Hypothalamus (tissue), 51 donors: ENCODE measurements at places on chromosomes 3 and 15.

GRCh38 chr15:92801774-92802464 is 98.2 kb upstream of the CHD2 start:
- no peak for DNase-seq

GRCh38 chr3:117228466-117228865 is 518.9 kb downstream of the TUSC7 start:
- no peak for DNase-seq

GRCh38 chr3:124429129-124429815 is 301.0 kb upstream of the UMPS start:
- no peak for DNase-seq

GRCh38 chr15:63041974-63042876 is at the start of gene TPM1:
Gene TPM1, plus strand, starts transcription at chr15:63042747. Its CDS starts 83 bp downstream, at chr15:63042830.
- DNase-seq: peak; percentile 14

DNA sequence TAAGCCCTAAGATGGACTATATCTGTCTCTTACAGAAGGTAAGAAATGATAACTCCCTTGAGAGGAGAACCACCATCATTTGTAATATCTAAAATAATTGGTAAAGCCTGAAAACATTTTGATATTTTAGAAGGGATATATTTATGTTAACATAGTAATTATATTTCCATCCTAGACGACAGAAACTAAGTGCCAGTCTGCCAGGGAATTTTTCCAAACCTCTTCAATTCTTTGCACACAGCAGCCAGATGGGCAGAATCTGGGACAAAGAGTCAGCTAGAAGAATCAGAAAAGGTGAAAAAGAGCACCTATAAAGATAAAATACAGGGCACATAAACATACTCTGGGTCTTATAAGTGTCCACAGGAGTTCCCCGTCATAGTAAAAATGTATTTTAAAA is 70.0 kb upstream of the CBLB start:
- DNase-seq: no peak

DNA sequence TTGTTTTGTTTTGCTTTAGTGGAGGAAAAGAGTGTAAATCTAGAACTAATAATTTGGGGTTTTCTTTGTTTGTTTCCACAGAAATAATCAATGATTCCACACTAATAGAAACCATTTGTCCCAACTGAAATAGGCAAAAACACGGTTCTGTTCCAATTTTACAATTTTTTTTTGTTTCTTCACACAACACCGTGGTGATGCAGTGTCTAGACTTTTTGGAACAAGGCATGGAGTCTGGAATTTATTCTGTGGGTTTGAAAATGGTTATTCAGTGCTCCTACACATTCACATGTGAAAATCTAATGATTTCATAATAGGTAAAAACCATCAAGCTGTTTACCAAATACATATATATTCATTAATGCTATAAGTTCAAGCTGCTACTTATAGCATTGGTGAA is 629.0 kb upstream of the TGFBR2 start:
- no peak for DNase-seq

- DNase-seq: no peak
These were observed 80.9 kb downstream of the STT3B start for GRCh38 chr3:31613654-31614053.

GRCh38 chr3:123767009-123767372 is 117.1 kb downstream of the MYLK start:
- DNase-seq: no peak

DNA sequence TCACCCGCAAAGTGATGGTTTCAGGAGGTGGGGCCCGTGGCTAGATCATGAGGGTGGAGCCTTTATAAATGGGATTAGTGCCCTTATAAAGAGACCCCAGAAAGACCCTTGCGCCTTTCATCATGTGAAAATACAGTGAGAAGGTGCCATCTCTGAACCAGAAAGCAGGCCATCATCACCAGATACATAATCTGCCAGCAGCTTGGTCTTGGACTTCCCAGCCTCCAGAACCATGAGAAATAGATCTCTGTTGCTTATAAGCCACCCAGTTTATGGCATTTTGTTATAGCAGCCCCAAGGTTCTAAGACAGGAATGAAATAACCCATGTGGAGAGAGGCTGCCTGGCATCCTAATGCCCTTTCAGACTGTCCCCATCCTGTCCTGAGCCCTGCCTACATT is 127.8 kb upstream of the SMAD3 start:
- no peak for DNase-seq

DNA sequence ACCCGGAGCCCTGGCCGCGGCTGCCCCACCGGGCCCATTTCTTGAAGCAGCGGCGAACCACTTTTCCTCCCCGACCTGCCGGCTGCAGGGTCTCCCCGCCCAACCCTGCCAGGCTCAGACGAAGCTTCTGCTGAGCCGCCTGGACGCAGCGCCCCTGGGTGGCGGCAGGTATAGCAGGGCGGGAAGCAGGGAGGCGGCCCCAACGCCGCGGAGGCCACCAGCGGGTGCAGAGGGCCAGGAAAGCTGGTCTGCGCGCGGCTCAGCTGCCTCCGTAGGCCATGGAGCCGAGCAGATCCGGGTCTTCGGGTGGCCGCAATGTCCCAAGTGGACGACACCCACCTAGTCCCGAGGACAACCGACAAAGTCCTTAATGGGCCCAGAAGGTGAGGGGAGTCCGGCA is 21.9 kb upstream of the SRPRB start:
- no peak for DNase-seq

DNA sequence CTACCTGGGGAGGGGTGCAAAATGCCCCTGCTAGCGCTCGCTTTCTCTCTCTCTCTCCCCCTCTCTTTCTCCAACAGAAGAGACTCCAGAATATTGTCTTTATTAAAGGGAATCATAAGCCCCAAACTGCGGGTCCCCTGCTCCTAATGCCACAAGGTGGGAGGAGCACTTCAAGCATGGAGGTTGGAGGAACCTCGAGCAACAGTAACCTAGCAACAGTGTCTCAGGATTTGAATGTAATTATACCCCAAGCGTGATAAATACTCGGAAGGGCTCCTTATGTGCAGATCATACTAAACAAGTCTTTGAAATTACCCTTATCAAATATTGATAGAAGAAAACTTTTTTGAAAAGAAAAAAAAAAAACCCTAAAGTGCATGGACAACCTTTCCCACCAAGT is 582.2 kb upstream of the PPP2R3A start:
- no peak for DNase-seq

- no peak for DNase-seq
These were observed 46.8 kb downstream of the MGLL start for GRCh38 chr3:127775398-127776109.

DNA sequence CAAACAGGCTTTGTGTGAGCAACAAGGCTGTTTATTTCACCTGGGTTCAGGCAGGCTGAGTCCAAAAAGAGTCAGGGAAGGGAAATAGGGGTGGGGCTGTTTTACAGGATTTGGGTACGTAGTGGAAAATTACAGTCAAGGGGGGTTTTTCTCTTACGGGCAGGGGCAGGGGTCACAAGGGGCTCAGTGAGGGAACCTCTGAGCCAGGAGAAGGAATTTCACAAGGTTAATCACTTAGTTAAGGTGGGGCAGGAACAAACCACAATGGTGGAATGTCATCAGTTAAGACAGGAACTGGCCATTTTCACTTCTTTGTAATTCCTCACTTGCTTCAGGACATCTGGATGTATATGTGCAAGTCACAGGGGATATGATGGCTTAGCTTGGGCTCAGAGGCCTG is 1592.8 kb upstream of the GBE1 start:
- no peak for DNase-seq

DNA sequence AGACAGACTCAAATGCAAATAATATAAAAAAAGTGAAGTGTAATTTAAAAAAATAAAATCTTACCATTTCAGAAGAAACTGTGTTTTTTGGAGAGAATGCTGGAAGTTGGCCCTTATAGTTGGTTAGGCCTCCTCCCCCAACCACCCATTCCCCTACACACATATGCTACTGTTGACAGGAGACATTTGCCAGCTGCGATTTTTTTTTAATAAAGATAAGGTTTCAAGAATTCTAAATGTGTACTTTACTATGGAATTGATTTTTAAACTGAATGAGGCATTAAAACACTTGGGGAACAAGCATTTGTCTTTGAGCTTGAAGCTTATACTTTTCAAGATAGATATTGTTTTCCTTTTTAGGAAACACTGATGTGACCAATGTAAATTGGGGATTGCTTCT is 4.4 kb upstream of the SSR3 start:
- DNase-seq: no peak

DNA sequence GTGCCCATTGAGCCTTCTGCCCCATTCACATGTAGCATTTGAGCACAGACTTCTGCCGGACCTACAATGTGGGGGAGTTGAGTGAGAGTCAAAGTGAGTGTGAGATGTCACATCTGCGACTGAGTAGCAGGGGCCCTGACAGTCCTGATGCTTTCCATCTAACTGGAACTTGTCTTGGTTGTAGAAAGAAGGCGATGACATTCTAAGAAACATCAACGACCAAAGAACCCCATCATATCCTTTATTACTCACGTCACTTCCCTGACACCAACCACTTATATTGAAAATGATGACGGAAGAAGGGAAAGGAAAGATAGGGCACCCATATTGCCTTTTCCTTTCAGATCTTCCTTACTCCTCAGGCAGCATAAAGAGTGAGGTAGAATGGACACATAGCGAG is 30.5 kb downstream of the SMAD3 start:
- no peak for DNase-seq

- DNase-seq: no peak
These were observed 767 bp downstream of the SEMA3F start for GRCh38 chr3:50155891-50156290.

- no peak for DNase-seq
These were observed 269.3 kb downstream of the TBL1XR1 start for GRCh38 chr3:176927706-176928581.

- no peak for DNase-seq
These were observed 67.4 kb downstream of the CSNK1G1 start for GRCh38 chr15:64288577-64288976.

DNA sequence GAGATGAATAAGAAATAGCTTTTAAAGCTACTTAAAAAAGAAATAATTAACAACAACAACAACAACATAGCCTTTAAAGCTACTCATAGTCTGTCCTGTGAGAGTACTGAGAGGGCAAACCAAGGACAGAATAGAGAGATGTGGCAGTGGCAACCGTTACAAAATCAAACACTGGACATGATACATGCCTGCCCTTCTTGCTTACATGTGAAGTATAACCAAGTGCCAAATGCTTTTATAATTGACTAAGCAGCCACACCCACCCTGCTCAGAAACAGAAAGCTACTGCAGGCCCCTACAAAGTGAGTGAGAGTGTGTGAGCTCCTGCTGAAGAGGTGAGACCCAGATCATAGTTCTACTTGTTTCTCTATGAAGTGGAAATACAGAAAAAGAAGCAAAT is 38.4 kb downstream of the NDUFB4 start:
- no peak for DNase-seq

DNA sequence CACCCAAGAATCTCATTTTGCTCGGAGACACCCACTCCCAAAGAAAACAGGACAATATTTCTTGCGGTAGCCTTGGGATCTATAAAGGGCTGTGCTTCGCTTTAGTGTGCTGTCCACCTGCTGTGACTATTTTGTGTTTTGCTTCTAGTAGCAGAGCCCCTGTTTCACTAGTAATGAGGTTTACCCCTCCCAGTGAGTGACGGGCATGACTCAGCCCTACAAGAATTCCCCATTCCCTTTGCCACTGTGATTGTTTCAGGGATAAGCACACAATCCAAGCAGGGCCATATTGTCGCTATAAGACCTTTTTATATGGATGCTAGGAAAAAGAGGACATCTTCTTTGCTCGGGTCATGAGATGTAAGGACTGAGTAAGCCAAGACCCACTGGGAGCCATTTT is 62.5 kb upstream of the FOXB1 start:
- DNase-seq: no peak

DNA sequence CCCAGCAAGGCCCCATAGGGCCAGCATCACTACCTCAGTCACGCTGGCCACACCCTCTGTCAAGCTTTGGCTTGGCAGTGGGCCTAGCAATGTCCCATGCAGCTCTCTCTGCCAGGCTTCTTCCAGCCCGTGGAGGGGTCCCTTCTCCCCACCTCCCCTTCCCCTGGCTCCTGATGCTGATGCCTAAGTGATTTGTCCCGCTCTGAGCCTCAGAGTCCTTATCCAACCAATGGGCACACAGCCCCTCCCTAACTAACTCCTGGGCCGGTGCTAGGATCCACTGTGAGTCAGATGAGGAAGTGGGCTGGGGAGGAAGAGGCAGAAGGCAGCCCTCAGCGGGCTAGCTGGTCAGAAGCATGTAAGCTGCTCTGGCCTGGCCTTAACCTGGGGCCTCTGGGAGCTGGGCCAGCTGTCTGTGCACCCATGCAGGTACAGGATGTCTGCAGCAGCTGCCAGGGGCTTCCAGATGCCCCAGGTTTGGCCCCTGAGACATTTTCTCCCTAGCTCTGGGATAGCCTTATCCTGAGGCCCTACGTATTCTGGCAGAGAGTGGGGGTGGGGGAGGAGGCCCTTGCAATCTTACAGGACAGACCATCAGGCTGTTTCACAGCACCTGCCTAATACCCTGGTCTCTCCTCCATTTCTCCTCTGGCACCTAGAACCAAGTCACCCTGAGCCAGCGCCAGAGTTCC is 740 bp upstream of the ZBTB47 start:
- peak; percentile 42 for DNase-seq

DNA sequence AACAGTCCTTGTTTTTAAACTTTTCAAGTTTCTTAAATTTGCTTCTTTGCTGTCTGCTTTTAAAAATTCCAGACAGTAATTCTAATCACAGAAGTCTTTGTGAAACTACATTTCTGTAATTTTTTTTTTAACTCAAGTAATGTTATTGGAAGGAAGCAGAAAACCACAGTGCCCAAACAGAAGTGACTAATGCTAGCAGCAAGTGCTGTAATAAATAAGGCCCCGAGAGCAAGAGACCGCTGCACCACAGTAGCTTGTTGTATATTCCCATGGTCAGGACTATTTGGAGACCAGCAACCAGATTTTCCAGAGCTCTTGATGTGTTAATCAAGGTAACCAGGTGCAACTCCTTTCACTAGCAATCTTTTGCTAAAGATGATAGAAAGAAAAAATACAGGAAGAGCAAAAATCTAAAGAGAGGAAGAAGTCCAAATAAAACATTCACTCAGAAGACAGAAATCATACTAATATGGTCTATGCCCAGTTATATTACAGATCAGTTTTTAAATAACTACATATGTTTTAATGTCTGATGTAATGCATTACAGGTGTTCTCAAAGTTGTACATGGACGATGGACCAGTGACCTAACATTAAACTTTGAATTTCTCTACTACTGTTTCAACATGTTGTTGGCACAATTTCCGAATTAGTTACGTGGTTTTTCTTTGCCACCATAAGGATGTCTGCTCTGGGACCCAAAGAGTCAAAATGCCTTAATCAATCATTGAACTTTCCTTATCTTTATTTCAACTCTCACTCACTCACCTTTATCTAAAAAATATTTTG is 36.4 kb downstream of the WWTR1 start:
- DNase-seq: no peak

DNA sequence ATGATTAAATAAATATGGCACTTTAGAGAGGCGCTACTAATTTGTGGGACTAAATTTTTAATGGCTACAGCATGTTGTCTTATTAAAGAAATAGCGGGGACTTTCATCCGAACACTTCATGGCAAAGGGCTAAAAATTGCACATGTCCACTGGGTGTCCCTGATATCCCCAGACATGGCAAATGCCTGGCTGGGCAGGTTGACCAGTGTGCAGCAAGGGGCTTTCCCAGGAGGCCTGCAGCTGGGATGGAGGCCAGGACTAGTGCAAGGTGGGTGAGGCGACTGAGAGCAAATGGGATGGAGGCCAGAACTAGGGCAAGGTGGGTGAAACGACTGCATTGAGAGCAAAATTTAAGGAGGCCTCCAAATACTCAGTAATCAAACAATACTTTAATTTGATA is 167.4 kb upstream of the SMAD3 start:
- no peak for DNase-seq

GRCh38 chr15:44584162-44584749 is 47.3 kb downstream of the EIF3J start:
- no peak for DNase-seq
